ENCODE measurements at places on chromosomes 5 and 9. TPM values are rescaled to one million over a fixed set of nuclear protein-coding genes. Genes with fewer than 3 reads are reported as not detected.

Gene PCDHGB1
- not detected for total RNA-seq

DNA sequence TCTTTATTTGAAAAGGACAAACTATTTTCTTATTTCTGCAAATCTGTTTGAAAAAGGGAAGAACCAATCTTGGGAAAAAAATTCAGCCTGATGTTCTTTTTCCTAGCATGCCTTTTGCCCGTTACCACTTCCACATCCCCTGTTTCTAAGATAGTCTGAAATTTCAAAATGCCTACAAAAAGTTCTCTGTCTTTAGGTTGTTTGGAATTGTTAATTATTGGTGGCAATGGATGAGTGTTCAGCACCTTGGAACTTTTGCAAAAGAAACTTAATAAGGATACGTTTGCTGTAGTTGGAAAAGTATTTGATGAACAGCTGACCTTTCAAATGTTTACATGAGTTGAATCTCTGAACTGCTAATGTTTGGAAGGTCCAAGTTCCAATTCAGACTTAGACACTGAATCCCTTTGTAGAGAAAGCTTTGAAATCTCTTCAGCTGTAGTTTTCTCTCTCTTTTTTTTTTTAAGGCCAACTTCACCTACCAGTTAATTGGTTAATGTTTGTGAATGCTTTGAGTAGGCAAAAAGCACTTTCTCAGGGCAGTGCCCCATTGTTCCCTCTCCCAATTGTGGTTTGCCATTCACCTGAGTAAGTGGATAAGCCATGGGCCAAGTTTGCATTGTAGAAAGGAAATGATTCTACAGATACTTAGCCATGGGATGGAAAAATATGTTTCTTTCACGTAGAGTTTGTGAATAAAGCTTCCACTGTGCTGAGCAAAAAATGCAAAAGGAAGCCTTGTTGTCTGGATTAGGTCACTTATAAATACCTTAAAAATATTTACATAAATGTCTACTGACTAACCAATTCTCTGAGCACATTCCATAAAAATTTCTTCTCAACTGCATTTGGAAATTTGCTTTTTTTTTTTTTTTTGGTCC is 156.4 kb upstream of the ELL2 start:
- no peaks in the 10 kb centered on the region for H3K27me3 ChIP-seq
- H3K36me3 ChIP-seq, result no peaks in the 10 kb centered on the region
- no peak overlapping the region for H3K4me3 ChIP-seq
- peaks cover 28% of the 10 kb centered on the region for H3K4me1 ChIP-seq
- H3K27ac ChIP-seq, result no peak overlapping the region

Gene HSPB3
- total RNA-seq, result not detected

Gene ARHGEF37
- 1.1 TPM for total RNA-seq

GRCh38 chr9:84271531-84271900 is 69.0 kb downstream of the SLC28A3 start:
- peaks cover 15% of the 10 kb centered on the region for H3K27me3 ChIP-seq
- H3K27ac ChIP-seq, result no peak overlapping the region
- peak overlapping the region; percentile 37 for H3K4me3 ChIP-seq
- DNase-seq, result peak; percentile 50

- H3K36me3 ChIP-seq, result peaks cover 25% of the 10 kb centered on the region
- no peaks in the 10 kb centered on the region for H3K27me3 ChIP-seq
- peaks cover 4% of the 10 kb centered on the region for H3K4me1 ChIP-seq
- DNase-seq, result no peak
These were observed 12.7 kb upstream of the TMEM161B start for GRCh38 chr5:88281322-88281721.

- H3K27ac ChIP-seq, result no peak overlapping the region
- H3K36me3 ChIP-seq, result peaks cover 12% of the 10 kb centered on the region
- H3K4me1 ChIP-seq, result peaks cover 19% of the 10 kb centered on the region
- peaks cover 8% of the 10 kb centered on the region for H3K27me3 ChIP-seq
- DNase-seq, result no peak
These were observed 113.1 kb downstream of the C9orf50 start for GRCh38 chr9:129507805-129508204.

DNA sequence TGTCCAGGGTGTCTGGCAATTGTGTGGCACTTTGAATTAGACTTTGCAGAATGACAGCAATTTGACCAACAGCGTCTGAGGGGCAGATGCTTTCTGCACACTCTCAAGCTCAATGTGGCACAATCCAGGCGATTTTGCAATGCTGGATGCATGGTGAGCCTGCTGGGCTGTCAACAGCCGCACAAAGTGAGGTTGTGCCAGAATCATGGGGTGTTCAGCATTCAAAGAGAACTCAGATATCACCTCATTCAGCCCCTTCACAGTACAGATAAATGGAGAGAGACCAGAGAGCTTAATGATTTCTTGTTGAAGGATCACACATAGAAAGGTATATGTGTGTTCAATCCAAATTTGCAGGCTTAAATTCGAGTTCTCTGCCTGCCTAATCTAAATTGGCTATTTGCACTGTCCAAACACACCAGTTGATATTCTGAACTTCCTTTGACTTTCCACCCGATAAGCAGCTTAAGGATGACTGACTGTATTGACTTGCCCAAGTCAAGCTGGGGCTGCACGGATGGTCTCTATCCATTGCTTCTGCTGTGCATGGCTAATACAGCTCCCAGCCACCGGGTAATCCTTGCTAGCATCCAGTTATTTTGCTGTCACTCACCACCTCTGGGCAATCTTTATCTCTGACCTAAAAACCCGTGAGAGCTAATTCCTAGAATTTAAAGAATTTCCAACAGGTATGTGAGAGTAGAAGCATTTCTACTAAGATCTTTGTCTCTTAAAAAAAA is 157.9 kb upstream of the TAS2R1 start:
- no peak overlapping the region for H3K4me3 ChIP-seq
- H3K27ac ChIP-seq, result no peak overlapping the region
- no peaks in the 10 kb centered on the region for H3K4me1 ChIP-seq
- no peaks in the 10 kb centered on the region for H3K36me3 ChIP-seq

Gene PFN3
- not detected for total RNA-seq

DNA sequence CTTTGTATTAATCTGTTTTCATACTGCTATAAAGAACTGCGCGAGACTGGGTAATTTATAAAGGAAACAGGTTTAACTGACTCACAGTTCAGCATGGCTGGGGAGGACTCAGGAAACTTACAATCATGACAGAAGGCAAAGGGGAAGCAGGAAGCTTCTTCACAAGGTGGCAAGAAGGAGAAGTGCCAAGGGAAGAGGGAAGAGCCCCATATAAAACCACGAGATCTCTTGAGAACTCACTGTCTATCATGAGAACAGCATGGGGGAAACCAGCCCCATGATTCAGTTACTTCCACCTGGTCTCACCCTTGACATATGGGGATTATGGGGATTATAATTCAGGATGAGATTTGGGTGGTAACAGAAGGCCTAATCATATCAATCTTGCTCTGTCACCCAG is 60.9 kb upstream of the CHD1 start:
- no peak overlapping the region for H3K27ac ChIP-seq
- H3K4me1 ChIP-seq, result no peaks in the 10 kb centered on the region
- DNase-seq, result no peak
- H3K4me3 ChIP-seq, result no peak overlapping the region
- H3K27me3 ChIP-seq, result no peaks in the 10 kb centered on the region

Gene C9orf50
- total RNA-seq, result not detected

- no peaks in the 10 kb centered on the region for H3K36me3 ChIP-seq
- DNase-seq, result no peak
- H3K4me3 ChIP-seq, result no peak overlapping the region
- no peaks in the 10 kb centered on the region for H3K27me3 ChIP-seq
- no peaks in the 10 kb centered on the region for H3K4me1 ChIP-seq
These were observed 68.9 kb downstream of the PPIC start for GRCh38 chr5:122967625-122968024.

Gene LRRC19
- not detected for total RNA-seq

- peak overlapping the region; percentile 65 for H3K4me3 ChIP-seq
- peaks cover 19% of the 10 kb centered on the region for H3K4me1 ChIP-seq
- DNase-seq, result no peak
- H3K27me3 ChIP-seq, result no peaks in the 10 kb centered on the region
- no peak overlapping the region for H3K27ac ChIP-seq
These were observed 1.5 kb upstream of the NACC2 start for GRCh38 chr9:136096505-136097001.

DNA sequence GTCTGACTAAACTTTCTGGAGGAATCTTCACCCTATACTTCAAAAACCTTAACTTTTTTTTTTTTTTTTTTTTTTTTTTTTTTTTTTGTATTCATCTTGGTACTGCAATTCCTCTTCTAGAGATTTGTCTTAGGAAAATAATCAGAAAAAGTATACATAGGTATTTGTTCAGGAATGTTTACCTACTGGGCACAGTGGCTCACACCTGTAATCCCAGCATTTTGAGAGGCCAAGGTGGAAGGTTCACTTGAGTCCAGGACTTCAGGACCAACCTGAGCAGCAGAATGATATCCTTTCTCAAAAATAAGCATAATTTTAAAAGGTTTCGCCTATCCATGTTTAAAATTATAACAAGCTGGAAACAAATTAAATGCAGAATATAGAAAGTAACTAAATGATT is 33.3 kb upstream of the NREP start:
- H3K27ac ChIP-seq, result no peak overlapping the region
- no peak overlapping the region for H3K4me3 ChIP-seq
- peaks cover 2% of the 10 kb centered on the region for H3K27me3 ChIP-seq
- no peak for DNase-seq

DNA sequence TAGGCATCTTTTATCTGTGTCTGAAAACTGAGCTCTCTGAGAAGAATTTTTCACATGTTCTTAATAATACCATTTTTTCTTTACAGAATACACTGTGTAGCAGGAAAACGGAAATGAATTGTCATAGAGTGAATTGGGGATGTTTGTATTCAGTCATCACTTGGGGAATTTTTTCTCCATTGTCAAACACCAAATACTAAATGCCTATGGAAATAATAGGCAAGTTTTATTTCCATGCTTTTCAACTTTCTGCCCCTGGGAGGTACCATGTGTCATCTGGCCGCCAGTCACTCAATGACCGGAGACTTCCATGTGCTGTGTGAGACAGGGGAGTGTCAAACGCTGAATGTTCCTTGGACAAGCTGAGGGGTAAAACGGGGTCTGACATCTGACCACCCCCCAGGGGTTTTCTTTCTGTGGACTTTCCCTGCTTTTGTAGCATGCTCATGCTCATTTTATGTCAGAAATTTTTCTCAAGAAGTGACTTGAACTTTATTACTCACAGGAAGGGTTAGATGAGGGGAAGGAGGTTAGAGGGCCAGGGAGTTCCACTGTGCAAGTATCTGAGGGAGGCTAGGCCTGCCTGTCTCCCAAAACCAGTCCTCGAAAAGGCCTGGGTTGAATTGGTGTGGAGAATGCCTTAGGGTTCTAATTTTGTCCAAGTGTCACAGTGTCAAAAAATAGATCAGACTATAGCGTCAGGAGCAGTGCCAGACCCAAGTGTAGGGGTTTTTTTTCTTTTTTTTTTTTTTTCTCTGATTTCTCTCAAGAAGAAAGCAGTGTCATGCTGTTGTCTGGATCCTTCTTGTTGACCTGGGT is 438.6 kb downstream of the AGTPBP1 start:
- DNase-seq, result no peak

DNA sequence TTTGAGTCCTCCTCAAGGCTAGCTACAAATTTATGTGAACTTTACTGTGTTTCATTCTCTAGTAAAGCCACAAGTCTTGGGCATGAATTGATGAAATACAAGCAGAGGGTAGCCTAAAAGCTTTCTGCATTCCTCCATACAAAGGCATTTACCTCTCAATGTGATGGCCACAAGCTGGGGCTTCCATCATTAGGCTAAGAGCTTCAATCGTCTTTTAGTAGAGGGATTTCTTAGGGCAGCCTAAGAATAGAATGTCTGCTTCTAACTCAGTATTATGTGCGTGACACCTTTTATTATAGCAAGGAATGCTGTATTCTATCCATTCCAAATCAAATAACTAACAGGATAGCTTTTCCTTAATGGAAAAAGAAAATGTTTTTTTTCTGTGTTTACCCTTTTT is 3.7 kb downstream of the PLAC8L1 start:
- DNase-seq, result no peak
- H3K4me1 ChIP-seq, result no peaks in the 10 kb centered on the region
- H3K27ac ChIP-seq, result no peak overlapping the region
- H3K27me3 ChIP-seq, result no peaks in the 10 kb centered on the region
- H3K36me3 ChIP-seq, result no peaks in the 10 kb centered on the region

- peak overlapping the region; percentile 92 for H3K4me3 ChIP-seq
- no peak for DNase-seq
- peaks cover 52% of the 10 kb centered on the region for H3K4me1 ChIP-seq
- no peaks in the 10 kb centered on the region for H3K27me3 ChIP-seq
- H3K27ac ChIP-seq, result peak overlapping the region; percentile 99
- peaks cover 24% of the 10 kb centered on the region for H3K36me3 ChIP-seq
These were observed 721 bp downstream of the GIN1 start for GRCh38 chr5:103119070-103119764.

DNA sequence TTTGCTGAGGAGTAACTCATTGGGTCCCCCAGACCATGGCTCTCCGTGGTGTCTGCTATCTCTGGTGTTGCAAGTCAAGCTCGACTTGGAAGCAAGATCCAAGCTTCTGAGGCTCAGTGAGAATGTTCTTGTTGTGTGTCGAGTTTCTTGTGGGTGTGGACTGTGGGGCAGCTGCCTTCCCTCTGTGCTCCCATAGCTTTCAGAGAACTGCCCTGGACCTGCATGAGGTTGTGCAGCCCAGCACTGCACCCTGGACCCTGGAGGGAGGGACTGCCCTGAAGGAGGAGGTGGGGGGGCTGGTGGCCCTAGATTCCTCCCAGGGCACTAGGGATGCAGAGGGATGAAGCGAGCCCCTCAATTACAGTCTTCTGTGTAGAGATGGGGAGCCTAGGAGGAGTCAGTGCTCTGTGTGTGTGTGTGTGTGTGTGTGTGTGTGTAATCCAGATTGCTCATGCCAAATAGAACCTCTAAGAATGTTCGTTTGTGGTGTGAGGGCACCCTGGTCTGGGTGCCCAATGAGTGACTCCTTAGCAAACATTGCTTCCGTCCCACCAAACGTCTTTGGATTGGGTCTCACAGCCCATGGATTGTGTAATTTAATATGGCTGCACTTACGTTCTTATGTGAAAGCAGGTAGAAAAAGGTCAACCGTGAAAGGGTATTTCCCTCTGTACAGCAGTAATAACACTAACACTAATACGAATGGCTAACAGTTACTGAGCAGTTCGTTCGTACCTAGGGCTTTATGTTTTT is 143.3 kb upstream of the LMX1B start:
- peak; percentile 21 for DNase-seq
- H3K27me3 ChIP-seq, result peaks cover 58% of the 10 kb centered on the region
- peak overlapping the region; percentile 83 for H3K27ac ChIP-seq
- peaks cover 46% of the 10 kb centered on the region for H3K4me1 ChIP-seq
- H3K36me3 ChIP-seq, result no peaks in the 10 kb centered on the region

Gene ANKRD31
- 0.05 TPM for total RNA-seq
